ENCODE measurements at places on chromosomes 6 and 20. TPM values are rescaled to one million over a fixed set of nuclear protein-coding genes. Genes with fewer than 3 reads are reported as not detected.

DNA sequence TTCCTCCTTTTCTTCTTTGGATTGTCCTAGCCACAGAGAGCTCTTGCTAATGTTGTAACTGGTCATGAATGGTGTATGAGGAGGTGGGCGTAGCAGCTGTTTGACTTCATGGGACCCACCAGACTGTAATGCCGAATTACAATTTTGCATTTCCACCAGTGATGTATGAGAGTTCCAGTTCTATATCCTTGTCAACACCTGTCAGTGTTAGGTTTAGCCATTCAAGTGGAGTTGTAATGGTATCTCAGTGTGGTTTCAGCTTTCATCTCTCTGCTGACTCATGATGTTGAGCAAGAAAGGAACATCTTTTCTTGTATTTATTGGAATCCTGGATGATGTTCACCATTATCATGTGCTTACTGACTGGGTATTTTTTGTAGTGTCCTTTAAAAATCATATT is 5.1 kb downstream of the IGF2R start:
- no peak for DNase-seq
- H3K4me1 ChIP-seq: peaks cover 57% of the 10 kb centered on the region
- no peaks in the 10 kb centered on the region for H3K27me3 ChIP-seq
- no peaks in the 10 kb centered on the region for H3K36me3 ChIP-seq

DNA sequence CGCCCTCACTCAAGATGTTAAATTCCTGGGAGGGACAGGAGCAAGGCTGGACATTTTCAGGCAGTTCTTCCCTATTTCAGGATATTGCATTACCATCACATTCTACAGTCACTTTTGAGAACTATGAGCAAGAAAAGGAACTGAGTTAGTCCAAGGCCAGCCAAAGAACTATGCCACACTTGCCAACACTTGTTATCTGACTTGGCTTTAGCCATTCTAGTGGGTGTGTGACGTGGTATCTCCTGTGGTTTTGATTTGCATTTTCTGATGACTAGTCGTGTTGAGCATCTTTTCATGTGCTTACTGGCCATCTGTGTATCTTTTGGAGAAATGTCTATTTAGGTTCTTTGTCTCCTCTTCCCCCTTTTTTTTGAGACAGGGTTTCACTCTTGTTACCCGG is 12.0 kb downstream of the XRN2 start:
- H3K27me3 ChIP-seq: no peaks in the 10 kb centered on the region
- H3K4me3 ChIP-seq: no peak overlapping the region
- peaks cover 4% of the 10 kb centered on the region for H3K36me3 ChIP-seq
- no peak for DNase-seq

GRCh38 chr20:24797745-24798655 is 151.1 kb upstream of the CST7 start:
- H3K4me1 ChIP-seq: no peaks in the 10 kb centered on the region
- peaks cover 11% of the 10 kb centered on the region for H3K27me3 ChIP-seq
- no peak for DNase-seq
- no peak overlapping the region for H3K4me3 ChIP-seq
- no peaks in the 10 kb centered on the region for H3K36me3 ChIP-seq

DNA sequence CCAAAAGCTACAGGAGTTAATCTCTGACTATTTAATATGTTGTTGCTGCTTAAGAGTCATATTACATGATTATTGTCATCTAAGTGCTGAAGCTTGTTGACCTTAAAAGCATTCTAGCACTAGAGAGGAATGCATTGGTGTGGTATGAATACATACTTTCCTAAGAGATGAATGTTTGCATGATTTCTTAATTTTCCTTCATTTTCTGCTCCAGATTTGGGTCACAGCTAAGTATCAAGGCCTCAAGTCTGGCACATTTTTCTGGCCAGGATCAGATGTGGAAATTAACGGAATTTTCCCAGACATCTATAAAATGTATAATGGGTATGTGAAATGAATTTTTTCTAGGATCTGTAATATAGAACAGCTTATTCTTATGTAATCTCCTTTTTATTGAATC is 53.6 kb downstream of the ENPP1 start:
- H3K27ac ChIP-seq: no peak overlapping the region
- H3K4me1 ChIP-seq: peaks cover 2% of the 10 kb centered on the region
- H3K4me3 ChIP-seq: no peak overlapping the region
- peaks cover 1% of the 10 kb centered on the region for H3K36me3 ChIP-seq
- H3K27me3 ChIP-seq: no peaks in the 10 kb centered on the region
- DNase-seq: no peak

DNA sequence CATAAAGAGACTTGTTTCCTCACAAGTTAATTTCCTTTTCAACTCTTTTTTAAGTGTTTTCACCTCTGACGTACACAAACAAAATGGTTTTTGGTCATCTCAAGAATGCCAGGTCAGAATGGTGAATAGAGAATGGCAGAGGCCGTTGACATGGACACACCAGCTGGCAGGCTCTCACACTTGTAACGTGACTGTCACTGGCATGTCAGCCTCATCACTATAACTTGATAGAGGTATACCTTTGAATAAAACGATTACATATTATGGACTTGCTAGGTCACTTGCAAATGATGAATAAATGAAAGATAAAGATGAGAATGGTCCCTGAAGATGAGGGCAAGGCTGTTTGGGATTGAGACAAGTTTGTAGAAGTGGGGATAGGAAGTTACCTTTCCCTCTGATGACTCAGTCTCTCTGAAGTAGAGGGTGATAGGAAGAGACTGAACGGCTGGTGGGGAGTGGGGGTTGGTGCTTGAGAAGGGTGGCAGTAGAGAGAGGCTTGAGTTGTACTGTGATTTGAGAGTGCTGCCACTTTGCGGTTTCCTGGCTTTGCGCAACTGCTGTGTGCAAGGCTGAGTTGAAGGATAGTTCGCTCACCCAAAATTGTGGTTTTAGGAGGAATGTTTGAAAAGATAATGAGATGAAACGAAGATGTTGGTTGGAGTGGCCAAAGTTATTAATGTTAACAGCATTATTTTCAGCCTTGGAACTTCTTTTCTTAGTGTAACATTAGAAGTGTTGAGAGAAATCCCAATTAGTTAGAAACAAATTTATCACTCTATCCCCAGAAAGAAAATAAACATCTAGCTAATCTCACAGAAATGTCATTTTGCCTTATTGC is 30.3 kb downstream of the TBPL1 start:
- H3K27me3 ChIP-seq: no peaks in the 10 kb centered on the region
- no peak for DNase-seq
- peaks cover 14% of the 10 kb centered on the region for H3K36me3 ChIP-seq
- H3K4me3 ChIP-seq: no peak overlapping the region
- peaks cover 2% of the 10 kb centered on the region for H3K4me1 ChIP-seq

DNA sequence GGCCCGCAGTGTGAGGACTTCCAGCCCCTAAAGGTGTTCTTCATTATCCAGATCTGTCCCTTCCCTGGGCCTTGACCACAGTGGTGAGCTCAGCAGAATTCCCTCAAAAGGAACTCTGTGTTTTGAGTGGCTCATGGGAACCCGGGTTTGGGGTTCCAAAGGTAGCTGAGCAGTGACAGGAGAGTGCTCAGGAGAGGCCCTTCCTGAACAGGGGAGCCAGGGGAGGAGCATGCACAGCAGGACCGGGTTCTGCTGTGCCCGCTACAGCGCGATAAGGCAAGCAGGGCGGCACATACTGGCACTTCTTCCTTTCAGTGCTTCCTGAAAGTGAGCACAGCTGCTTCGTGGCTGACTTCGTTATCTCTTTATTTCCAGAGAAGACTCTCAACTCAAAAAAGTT is 88.3 kb downstream of the SSR1 start:
- no peak for DNase-seq
- H3K27me3 ChIP-seq: no peaks in the 10 kb centered on the region
- no peak overlapping the region for H3K27ac ChIP-seq
- no peaks in the 10 kb centered on the region for H3K4me1 ChIP-seq
- H3K36me3 ChIP-seq: peaks cover 26% of the 10 kb centered on the region
- H3K4me3 ChIP-seq: no peak overlapping the region

- H3K27me3 ChIP-seq: peaks cover 2% of the 10 kb centered on the region
- no peak for DNase-seq
- H3K36me3 ChIP-seq: no peaks in the 10 kb centered on the region
- no peak overlapping the region for H3K27ac ChIP-seq
- H3K4me1 ChIP-seq: no peaks in the 10 kb centered on the region
These were observed 679 bp downstream of the ADGRF5 start for GRCh38 chr6:46921059-46921458.

CUL9 gene
- 61.1 TPM for total RNA-seq

SLC17A2 gene
- total RNA-seq: not detected

RNASET2 gene
- total RNA-seq: 29.8 TPM

ABCF1 gene
- total RNA-seq: 72.0 TPM
